ENCODE measurements at places on chromosomes 1 and 21.
A peak's percentile ranks its signal among the peaks of the same experiment; 100 is the strongest.

DNA sequence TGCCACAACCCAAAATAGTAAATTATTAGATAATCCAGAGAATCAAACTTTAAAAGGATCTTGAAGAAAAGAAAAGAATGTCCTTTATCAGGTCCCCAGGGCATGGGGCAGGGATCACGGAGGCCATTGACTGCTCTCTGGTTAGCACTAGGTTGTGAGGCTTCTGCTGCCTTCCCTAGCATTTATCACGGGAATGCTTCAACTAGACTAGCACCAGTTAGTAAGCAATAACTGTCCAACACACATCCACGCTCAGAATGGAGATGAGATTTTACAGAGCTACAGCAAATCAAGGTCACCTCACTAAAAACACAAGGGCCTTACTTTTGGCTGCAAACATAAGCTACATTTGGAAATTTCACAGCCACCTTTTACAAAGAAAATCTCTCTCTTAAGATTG, 304.0 kb downstream of the NFIA start:
- DNase-seq = no peak

GRCh38 chr1:227793079-227793947, 22.2 kb upstream of the PRSS38 start:
- no peak for DNase-seq

DNA sequence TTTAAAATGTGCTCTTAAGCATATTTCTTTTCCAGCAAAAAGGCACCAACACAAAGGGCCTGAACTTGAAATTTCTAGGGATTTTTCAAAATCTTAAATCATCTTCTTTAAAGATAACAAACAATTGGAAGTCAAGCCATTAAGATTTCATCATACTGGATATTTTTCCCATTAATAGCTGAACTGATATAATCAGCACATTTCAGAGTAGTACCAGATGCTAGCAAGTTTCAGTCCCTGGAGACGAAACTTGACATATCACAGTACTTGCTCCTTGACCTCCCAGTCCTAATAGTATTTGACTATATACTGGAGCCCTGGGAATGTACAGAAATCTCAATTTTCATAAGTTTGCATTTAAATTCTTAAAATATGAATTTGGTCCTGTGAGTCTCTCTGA, 10.2 kb upstream of the CDC7 start:
- DNase-seq = no peak

DNA sequence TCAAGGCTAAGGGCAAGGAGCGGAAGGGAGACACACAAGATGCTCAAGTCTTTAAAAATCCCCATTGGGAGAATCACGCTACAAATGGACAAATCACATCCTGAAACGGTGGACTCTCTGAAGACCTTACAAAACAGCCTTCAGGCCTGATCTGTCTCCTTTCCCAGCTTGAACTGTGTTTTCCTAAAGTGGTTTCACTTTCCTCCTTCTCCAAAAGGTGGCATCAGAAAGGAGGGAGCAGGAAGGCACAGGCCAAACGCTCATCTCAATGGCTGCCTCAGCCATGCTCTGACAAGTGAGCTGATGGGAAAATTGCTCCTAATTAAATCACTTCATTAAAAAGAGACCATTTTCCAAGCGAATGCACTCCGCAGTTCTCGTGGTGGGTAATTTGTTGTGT, 47.7 kb downstream of the UTP25 start:
- DNase-seq = no peak

- no peak for DNase-seq
These were observed 26.7 kb downstream of the DMAP1 start for GRCh38 chr1:44239961-44240371.

DNA sequence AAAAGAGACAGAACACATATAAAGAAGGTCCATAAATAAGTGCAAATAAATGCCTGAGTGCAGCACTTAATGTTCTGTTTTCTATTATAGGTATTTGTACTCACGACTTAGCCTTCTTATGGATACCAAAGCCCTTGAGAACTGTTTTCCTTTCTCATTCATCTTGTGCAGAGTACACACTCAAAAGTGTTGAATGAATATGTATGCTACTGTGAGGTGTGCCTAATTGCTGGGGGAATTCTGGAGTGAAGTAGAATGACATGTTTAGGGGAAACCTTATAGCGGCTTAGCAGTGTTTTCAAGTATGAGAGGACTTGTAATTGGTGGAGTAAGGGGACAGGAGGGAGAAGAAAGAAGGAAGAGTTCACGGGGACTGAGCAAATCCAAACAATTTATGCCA, 157.6 kb downstream of the CACNA1E start:
- DNase-seq = no peak

DNA sequence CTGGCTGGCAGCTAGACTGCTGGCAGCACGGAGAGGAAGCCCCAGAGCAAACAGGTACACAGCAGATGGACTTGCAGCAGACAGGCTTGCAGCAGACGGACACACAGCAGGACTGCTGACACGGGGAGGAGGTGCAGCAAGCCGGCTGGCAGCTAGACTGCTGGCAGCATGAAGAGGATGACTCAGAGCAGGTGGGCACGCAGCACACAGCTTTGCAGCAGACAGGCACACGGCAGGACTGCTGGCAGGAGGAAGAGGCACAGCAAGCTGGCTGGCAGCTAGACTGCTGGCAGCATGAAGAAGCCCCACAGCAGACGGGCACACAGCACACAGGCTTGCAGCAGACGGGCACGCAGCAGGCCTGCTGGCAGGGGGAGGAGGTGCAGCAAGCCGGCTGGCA, 498 bp downstream of the KRTAP10-2 start:
- DNase-seq = no peak

DNA sequence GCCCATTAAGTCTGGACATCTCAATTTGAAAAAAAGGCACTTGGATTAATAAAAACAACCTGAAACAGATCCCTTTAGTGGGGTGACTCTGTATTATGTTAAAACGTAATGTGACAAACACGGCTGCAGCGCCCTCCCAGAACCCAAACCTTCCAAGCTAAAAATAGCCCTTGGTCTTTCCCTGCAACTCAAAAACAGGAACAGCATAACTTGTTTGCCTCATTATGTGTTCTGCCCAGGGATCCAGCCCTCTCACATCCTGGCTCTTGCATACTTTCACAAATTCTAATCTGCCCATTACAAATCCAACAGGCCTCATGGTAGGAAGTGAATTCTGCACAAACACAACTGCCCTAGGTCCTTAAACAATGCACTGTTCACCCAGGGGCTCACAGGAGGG, 94.7 kb upstream of the GADD45A start:
- DNase-seq = no peak

DNA sequence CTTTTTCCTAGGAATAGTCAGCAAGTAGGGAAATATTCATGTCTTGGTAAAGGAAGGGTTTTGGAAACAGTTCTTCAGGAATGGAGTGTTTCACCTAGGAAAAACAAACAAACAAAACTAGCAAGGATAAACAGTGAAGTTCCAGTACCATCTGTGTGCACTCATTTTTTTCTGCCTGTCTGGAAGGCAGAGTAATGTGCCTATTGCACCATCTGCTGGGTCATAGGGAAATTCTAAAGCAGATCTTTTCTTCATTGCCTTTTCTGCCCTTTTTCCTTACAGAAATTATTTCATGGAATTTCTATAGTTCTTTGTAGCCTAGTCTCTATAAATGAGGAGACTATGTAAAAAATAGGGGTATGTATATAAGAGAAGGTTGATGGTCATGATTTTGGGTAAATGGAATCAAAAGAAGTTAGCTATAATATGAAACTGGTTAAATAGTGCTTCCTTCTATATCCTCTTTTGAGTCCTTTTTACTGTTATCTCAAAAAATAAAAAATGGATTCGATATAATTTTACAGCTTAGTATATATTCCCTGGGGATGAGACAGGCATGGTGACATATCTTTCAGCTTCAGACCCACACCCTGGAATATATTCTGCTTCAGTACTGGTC, 3.4 kb upstream of the HRNR start:
- DNase-seq = no peak

GRCh38 chr1:100597061-100597741, 59.3 kb downstream of the GPR88 start:
- DNase-seq = no peak

DNA sequence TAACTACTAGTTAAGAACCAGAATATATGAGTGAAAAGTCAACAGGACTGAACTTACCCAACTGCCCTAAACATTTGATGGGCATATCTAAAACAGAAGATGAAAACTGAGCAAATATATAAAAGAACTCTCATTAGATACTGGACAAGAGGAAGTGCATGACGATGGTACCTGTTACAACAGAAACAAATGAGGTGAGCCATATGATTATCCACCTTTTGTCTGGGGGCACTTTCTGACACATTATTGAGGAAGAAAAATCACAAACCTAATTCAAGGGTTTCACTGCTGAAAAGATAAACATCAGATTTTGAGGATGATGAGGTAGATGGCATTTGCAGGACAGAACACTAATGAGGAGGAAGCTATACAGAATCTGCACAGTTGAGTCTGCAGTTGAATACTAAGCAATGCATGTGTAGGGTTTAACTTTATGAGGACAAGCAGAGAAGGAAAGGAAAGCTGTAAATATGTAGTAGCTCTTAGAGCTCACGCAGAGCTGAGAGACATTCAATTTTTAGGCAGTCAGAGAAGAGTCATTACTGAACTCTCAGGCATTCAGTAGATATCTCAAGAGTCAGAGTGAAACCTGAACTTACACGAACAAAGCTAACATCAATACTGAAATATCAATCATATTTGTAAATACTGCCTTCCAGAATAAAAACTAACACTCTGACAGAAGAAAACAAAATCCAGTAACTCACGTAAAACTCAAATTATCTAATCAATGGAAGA, 262.1 kb downstream of the AKT3 start:
- no peak for DNase-seq

DNA sequence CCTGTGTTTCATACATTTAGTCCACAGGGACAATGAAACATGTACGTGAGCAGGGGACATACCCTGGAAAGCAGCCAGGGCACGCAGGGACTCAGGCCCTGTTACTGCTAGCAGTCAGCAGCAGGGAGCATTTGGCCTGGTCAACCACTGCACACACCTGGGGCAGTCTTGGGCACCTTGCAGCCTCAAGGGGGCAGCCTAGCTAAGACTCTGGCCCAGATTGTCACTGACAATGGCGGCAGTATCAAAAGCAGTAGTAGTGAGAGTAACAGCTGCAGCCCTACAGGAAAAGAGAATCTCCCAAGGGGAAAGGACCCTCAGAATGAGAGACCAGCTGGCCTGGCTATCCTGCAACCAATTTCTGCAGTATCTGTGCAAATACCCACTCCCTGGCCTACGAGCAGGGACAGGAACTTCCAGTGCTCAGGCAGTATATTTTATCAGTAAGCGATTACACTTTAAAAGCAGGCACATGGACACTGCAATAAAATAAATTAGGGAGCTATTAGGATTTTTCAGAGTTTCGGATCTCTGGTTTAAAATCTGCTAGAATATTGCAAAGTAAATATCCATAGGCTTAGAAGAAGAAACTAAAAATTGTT, 475.6 kb downstream of the LTN1 start:
- DNase-seq = peak; percentile 12

- DNase-seq = no peak
These were observed 448.2 kb downstream of the BRINP3 start for GRCh38 chr1:190029441-190029840.

DNA sequence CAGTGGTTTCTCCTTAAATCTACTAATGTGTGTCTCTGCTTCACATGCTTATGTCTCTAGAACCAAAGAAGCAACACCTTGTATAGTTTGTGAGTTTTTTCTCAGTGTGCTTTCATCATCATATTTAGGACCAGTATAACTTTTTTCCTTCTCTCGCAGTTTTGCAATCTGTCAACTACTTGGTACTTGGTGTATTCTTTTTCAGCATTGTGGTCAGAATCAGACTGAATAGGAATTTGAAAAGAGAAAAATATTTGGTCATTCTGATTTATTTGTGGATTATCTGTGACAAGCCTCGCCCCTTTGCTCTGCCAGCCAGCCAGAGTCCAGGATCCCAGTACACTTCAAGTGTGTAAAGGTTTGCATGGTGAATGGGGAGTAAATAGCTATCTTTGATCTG, 122.3 kb downstream of the C1orf21 start:
- DNase-seq = no peak

DNA sequence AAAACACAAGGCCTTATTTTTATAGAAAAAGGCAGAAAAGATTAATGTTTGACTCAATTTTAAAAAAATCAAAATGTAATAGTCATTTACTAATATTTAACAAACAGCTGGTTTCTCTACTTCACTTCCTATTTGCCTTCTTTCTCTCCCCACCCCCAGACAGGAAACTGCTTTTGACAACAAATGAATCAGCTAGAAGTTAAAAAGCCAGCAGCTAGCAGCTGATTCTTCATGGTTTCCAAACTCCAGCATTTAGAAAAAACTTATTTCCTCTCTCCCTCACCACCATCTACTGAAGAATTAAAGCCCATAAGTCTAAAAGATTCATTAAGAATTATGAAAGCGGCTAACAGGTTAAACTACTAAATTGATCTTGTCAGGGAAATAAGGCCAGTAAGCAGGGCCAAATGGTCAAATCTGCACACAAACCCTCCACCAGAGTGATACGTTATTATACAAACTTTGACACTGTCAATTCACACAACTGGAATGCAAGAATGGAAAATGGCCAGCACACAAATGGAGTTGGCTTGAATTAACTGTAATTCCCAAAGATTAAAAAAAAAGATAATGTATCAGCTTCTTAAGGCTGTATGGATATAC, 4.0 kb downstream of the WDR26 start:
- DNase-seq = no peak

- DNase-seq = no peak
These were observed 166.5 kb upstream of the COA6 start for GRCh38 chr1:234206651-234207284.

DNA sequence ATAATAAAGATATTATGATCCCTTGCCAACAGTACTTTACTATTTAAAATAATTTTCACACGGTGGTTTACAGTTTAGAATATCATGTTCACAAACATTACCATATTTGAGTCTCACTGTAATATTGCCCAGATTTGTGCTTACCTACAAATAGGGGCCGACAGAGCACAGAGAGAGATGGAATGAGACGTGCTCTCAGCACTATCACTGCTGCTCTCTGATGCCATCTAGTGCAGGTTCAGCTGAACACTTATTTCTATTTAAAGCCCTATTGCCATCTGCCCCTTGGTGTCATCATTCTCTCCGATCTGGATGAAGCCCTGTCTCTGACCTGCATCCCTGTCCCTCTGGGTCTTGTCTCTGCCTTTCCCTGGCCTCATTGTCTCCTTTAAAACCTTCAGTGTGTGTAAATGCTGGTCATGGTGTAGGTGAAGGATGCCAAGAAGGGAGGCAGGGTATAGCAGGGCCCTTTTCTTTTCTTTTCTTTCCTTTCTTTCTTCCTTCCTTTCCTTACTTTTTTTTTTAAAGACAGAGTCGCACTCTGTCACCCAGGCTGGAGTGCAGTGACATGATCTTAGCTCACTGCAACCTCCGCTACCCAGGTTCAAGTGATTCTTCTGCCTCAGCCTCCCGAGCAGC, 6.9 kb upstream of the GPATCH4 start:
- DNase-seq = peak; percentile 36

GRCh38 chr1:236338096-236338495, 56.0 kb upstream of the EDARADD start:
- no peak for DNase-seq

DNA sequence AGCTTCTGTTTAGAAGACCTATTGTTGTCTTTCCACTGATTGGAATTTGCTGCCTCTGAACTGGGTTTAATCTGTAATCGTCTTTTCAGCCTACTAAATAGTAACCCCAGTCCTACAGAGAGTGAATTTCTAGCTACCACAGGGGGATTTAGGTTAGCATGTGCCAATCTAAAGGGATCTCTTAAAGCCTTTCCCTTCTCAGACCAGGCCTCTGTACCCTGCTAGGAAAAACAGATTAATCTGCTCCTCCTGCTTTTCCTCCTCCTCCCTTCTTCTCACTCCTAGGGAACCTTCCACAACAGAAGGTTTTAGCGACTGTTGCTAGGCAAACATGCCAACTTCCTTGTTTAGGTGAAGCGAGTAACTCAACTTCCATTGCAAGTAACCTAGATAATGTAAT, 1.3 kb upstream of the RC3H1 start:
- DNase-seq = no peak

GRCh38 chr1:84632673-84633434, 57.4 kb downstream of the SSX2IP start:
- no peak for DNase-seq
